ENCODE measurements at places on chromosomes 6 and 20.

GRCh38 chr6:53189554-53189953 is 40.9 kb upstream of the GCM1 start:
- no peak for DNase-seq

- DNase-seq = no peak
Observed at GRCh38 chr20:62532921-62533320, 57.1 kb upstream of the GATA5 start.

- no peak for DNase-seq
Observed at GRCh38 chr6:84553527-84553926, 210.9 kb downstream of the TBX18 start.

GRCh38 chr20:13990465-13990864 is at the start of gene SEL1L2:
TSS of gene SEL1L2 (minus strand) at chr20:13990614. CDS start at chr20:13990534, 80 bp downstream.
- DNase-seq = no peak

Measured in cortex of kidney (tissue), 1 donor.